Stimulated activated CD4-positive, alpha-beta T cell treated with anti-CD3 and anti-CD28 coated beads, Interleukin-15, amount 100 ng/mL, for 1 hour (primary cell): ENCODE measurements at places on chromosomes 7 and 10.

- DNase-seq = no peak
Observed at GRCh38 chr7:16847381-16847860, 34.4 kb downstream of the AGR3 start.

DNA sequence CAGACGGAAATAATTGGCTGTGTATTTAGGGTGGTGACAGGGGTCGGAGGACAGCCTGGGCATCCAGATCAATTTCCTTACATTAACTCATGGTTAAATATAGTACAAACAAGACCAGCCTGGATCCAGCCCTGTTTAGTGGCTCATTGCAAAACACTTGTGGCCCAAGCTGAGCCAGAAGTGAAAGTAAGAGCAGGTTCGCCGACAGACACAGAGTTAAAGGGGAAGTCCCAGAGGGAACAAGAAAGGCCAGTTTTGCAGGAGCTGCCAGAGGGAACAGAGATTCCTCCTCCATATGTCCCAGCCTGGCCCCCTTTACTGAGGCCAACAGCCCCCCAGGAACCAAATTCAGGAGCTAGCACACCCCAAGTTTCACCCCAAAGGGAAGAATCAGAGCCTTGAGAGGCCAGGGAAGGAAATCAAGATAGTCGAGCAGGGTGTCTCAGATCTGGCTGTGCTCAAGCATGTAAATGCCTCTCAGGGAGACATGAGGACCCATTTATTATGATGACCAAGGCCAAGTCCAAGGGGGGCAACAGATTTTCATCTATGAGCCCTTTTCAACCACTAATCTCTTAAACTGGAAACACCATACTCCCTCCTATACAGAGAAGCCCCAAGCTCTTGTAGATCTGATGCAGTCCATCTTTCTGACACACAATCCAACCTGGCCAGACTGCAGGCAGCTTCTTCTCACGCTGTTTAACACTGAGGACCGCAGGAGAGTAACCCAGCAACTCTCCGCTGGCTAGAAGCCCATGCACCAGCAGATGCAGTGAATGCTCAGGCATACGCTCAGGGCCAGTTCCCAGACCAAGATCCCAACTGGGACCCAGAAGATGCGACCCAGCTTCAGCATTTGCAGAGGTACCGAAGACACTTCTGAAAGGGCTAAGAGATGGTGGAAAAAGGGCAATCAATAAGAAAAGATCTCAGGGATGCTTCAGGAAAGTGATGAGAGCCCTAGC lies 15.9 kb upstream of the ADCK2 start:
- no peak for DNase-seq

DNA sequence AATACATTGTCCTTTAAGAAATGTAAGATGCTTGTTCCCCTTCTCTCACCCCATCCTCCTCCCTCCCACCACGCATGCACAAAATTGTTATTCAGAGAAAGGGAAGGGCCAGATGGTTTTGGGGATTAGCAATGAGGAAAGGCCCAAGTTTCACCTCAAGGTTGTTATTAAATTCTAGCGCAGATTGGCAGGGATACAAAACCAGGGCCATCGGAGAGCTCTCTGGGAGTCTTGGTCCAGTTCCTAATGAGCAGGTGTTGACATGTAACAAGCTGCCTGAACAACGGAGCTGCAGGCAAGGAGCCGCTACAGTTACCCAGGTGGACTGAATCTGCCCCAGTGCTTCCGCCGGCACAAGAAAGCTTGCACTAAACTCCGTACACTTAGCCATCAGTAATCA lies 9.7 kb upstream of the ANK3 start:
- no peak for DNase-seq

DNA sequence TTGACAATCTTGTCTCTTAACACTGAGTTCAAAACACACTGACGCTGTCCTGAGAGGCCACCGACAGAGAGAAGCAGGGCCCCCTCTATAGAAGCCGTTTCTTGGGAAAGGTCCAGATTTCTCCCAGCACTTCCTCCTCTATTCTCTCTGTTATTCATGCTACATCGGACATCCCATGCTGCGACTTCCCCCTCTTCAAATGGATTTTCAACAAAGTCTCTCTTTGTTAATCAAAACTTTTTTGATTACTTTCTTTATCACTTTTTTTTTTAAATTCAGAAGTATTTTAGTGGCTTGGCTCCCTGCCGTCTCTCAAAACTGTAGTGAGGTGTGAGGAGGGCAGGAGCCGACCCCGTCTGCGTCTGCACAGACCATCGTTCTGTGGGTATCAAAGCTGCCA lies 298.9 kb upstream of the PITRM1 start:
- no peak for DNase-seq

GRCh38 chr7:107506674-107507339 lies 37.0 kb downstream of the GPR22 start:
- no peak for DNase-seq

GRCh38 chr7:106952658-106953231 lies 87.7 kb downstream of the PIK3CG start:
- DNase-seq = no peak

- no peak for DNase-seq
Observed at GRCh38 chr10:72729528-72729927, 37.6 kb downstream of the MCU start.

DNA sequence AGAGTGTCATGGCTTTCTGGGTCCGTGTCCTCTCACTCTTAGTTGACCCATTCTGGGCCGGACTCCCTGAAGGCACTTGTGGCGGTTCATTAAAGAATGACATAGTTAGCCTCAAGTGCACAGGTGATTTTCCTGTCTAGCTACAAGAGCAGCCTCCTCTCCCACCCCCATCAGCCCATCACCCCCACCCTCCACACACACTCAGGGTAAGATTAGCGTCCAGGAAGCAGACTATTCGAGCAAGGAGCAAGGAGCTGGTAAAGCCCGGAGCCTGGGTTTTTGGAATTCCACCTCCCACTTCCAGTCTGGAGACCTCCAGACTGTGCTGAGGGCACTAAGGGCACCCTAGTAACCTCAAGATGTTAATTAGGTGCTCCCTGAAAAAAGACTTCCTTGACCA lies 39.5 kb downstream of the TACR2 start:
- no peak for DNase-seq

- no peak for DNase-seq
Observed at GRCh38 chr7:98562381-98562823, 54.7 kb upstream of the NPTX2 start.

DNA sequence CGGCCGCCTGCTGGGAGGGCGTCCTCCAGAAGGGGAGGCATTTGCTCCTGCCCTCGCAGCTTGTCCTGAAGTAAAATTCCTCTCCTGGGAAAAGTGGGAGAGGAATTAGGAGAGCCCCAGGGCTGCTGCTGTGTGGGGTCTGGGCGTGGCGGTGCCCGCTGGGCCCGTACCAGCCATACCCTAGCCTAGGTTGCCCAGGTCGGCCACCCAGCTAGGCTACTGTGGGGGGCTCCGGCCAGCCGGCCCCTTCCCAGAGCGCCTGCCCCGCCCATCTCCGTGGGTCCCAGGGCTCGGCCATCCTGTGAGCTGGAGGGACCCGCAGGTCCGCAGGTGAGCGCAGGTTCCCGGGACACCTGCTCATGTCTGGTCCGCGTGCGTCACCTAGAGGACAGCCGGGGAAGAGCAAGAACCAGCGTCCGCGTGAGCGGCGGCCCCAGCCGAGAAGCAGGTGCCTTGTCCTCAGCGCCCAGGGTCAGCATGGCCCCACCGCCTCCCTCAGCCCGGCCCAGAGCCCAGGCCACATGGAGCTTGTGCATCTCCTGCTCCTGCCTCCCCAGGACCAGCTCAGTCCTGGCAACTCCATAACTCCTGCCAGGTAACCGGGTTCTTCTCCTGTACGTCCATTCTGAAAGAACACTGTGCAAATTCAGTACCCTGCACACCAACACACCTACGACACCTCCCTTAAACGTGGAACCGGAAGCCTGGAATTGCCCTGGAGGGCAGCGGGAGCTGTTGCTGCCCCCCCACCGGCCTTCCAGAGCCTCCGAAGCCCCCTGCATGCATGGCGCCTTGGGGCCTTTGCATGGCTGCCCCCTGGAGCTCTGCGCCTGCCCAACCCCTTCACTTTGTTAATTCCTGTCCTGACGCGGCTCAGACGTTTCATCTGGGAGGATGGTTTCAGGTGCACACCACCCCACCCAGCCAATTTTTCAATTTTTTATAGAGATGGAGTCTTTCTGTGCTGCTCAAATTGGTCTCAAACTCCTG lies 22.8 kb upstream of the FOXL3 start:
- DNase-seq = no peak

DNA sequence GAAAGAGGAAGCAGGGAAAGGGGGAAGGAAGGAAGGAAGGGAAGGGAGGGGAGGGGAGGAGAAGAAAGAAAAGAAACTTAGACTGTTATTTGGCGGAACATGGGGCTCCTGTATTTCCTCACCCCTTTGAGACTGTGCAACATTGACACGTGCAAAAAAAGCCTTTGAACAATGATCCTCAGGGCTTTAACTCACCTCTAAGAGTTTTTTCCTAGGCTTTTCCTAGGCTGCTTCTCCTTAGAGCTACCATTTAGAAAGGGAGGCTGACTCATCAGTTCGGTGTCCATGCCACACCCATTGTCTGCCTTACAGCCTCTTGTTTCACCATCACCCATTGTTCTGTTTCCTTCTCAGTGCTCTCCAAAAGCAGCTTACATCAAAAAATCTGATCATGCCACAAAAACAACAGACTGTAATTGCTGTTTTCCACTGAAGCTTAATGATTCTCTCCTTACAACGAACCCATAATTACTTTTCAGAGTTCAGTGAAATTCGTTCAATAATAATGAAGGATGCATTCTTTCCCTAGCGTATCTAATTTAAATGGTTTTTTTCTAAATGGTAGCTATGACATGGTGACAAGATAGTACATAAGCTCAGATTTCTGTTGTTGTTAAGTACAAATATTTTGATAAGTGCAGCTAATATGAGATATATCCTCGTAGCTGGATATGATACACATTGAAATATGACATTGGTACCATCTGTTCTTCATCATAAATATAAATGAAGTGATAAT lies 90.8 kb downstream of the PRLHR start:
- DNase-seq = no peak

DNA sequence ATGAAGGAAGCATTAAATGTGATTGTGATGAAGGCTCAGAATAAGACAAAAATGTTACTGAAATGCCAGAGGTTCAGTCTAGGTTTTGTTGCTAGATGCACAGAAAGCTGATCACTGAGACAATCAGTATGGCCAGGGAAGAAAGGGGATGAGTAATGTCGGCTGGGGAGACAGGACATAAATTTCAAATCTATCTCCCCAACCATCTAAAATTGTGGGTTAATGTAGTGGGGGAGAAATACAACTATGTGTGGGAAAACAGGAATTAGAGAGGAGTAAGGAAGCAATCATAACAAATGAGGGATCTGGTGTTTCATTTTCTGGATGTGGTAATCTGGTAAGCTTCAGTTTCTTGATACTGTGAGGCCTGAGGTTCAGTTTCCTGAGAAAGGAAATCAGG lies 1111.0 kb downstream of the XPNPEP1 start:
- no peak for DNase-seq

DNA sequence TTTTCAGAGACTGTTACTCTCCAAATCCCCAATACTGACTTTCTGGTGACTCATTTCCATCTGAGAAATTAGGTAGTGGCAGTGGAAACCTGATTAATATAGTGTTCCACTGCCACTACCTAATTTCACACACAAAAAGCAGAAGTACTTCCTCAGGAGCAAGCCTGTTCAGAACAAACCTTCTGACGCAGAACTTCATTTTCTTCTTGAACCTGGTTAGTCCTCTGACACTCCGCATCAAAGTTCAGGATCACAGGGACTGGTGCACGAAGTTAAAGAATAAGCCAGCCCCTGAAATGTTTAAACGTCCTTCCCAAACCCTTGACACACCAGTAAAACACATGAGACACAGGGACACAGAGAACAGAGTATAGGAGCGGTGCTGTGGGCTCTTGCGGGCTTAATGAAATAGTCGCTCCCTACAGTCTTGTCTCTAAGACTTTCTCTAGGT lies 4.4 kb downstream of the WDR91 start:
- no peak for DNase-seq

DNA sequence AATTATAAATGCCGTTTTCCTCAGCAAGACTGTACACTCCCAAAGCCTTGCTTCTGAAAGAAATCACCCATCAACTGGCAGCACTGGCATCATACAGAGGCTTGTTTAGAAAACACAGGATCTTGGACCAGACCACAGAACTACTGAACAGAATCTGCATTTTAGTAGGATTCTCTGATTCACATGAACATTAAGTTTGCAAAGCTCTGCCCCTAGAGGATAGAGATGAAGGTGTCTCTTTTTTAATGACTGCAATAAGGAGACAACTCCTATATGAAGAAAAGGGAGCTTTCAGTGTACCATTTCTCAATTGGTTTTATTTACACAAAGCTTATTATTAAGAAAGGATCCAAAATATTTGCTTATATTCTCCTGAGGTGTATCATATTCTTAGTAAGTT lies 172.7 kb downstream of the AGMO start:
- DNase-seq = no peak

GRCh38 chr10:87541114-87541513 lies 36.4 kb downstream of the MINPP1 start:
- no peak for DNase-seq

DNA sequence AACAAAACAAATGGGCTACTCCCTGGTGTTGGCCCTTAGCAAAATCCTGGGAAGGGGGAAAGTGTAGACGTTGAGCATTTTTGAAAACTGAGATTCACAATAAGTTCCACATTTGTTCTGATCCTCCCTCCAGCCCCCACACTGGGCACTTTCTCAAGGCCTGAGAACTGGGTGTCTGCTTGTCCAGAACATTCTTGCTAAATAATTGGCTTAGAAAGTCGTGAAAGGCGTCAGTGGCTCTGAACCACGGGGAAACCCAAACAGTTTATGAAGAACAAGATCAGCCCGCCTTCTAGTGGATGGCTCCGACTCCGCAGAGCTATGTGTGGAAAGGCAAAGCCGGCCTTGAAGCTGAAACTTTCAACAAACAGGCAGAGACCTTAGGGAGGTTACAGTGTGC lies 370.1 kb downstream of the PRPF18 start:
- DNase-seq = no peak

DNA sequence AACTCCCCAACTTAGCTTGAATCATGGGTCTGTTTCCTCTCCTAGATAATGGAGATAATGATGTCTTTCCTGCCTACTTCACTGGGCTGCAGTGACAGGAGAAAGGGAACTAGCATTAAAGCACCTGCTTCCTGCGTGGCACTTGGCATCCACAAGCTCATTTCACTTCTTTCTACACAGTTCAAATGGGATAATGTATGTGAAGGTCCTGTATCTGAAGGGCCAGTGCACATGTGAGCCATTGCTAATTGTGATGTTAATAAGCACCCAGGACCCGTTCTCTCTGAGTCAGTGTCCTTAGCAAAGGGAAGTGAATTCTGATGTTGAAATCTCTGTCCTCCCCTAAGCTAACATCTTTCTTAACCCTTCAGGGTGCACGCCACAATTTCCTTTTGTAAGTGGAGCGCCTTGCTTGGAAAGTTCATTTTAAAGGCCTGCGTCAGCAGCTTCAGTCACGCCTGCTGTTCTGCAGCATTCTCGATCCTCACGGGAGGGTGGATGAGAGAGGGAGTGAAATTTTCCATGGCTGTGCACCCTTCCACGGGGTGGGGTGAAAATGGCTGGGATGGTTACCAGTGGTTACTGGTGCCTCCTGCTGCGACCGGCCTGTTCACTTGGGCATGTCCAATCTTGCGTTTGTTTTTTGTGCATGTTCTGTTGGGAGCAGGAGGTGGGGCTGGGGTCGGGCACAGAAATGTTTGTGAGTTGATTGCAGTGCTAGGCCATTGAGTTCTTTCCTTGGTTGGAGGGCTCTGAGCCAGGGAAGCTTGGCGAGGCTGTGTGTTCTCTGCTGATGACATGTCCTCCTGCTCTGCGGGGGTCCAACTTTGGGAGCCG lies 59.2 kb downstream of the HK1 start:
- no peak for DNase-seq

- no peak for DNase-seq
Observed at GRCh38 chr7:127786184-127786583, 134.2 kb downstream of the SND1 start.
